Right lobe of liver (tissue), 6 donors: ENCODE measurements at places on chromosomes 2 and 18.
A peak's percentile ranks its signal among the peaks of the same experiment; 100 is the strongest.

DNA sequence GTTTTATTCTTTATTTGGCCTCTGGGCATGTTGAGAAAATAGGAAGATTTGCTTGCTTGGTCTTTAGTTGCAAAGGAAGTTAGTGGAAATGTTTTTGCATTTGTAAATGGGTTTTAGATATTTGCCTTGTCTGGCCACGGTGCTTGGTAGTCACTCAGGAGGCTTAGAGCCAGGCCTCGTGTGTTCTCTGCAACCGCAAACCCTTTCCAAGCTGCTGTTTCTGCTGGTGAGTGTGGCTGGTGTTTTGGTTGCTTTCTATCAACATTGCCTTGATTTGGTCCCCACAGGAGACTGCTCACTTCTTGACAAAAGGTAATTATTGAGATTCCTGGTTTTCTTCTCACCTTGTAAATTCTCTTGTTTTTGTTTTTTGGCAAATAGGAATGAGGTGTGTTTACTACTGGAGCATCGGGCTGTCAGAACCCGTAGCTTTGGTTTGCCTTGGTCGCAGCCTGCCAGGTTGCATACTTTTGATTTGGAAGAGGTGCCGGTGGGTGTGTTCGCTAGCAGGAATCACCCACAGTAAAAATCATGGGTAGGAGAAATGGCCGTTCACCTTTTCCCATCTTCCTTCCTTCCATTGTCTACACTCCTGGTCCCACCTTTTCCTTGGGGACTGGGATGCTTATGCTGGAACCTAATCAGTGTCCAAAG is 15.8 kb downstream of the ASAP2 start:
- no peak for DNase-seq
- no peak overlapping the region for H3K4me3 ChIP-seq
- H3K27ac ChIP-seq: no peak overlapping the region
- no peaks in the 10 kb centered on the region for H3K27me3 ChIP-seq

DNA sequence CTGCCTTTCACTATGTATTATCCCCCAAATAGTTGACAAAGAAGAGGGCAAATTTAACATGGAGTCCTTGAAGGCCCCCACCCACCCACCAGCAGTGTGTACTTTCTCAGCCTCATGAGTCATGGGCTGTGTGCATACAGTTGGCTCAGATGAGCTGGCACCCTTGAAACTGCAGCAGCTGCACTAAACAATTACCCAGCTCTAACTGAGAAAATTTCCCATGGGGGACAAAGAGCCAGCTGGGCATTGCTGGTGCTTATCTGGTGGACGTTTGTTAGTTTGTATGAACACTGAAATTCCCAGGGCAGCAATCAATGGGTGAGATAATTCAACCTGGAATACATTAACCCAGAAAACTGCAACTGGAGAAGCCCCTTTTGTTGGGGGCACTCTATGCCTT is 131.7 kb downstream of the GCA start:
- no peaks in the 10 kb centered on the region for H3K4me1 ChIP-seq
- no peak for DNase-seq
- no peaks in the 10 kb centered on the region for H3K27me3 ChIP-seq
- H3K36me3 ChIP-seq: no peaks in the 10 kb centered on the region
- H3K27ac ChIP-seq: no peak overlapping the region

GRCh38 chr2:222305516-222306392 is 7.0 kb upstream of the PAX3 start:
- peak; percentile 42 for DNase-seq
- H3K27ac ChIP-seq: no peak overlapping the region
- peaks cover 62% of the 10 kb centered on the region for H3K27me3 ChIP-seq
- no peaks in the 10 kb centered on the region for H3K36me3 ChIP-seq

DNA sequence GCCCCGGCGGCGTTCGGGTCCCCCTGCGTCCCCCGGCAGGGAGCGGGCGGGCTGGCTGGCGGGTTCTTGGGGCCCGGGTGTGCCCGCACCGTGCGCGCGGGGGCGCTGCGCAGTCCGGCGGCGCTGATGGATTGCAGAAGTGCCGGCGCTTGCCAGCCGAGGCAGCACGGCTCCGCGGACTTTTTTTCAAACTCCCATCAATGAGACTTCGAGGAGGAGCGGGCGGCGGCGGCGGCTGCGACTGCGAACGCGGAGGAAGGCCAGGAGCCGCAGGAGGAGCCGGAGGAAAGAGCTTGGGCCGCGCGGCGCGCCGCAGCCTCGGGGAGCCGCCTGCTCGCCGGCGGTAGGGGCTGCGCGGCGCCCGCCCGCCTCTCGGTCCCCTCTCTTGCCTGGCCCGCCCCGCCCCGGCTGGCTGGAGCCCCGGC is at the start of gene GLI2:
TSS of gene GLI2 (plus strand) at position 123 of the 425 bp plus-strand sequence. CDS start 61,453 bp downstream, outside the sequence.
- no peak for DNase-seq
- no peaks in the 10 kb centered on the region for H3K27me3 ChIP-seq
- no peaks in the 10 kb centered on the region for H3K36me3 ChIP-seq
- peaks cover 7% of the 10 kb centered on the region for H3K4me1 ChIP-seq
- H3K27ac ChIP-seq: peak within 1 kb of the TSS; percentile 51
- H3K4me3 ChIP-seq: peak within 1 kb of the TSS; percentile 29
